ENCODE measurements at places on chromosomes 7 and 10.

- no peak for DNase-seq
Measured at GRCh38 chr7:86243171-86243570, 400.5 kb upstream of the GRM3 start.

DNA sequence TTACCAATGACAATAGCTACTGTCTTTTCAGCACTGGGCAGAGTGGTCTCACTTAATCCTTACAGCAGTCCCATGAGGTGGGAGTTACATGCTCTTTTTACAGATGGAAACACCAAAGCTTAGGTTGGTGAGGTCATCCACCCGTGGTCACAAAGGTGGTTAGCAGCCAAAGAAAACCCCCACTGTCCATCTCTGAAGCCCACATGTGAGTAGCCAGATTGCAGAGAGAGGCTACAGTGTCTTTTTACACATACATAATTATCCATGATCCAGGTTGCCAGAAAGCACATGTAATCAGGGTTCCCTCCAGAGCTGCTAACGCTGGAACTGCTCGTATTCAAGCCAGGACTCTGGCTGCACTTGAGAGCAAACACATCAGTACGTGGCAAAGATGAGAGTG lies 24.6 kb upstream of the ANKRD2 start:
- DNase-seq, result no peak

GRCh38 chr10:1451941-1452340 lies 285.4 kb downstream of the ADARB2 start:
- no peak for DNase-seq

DNA sequence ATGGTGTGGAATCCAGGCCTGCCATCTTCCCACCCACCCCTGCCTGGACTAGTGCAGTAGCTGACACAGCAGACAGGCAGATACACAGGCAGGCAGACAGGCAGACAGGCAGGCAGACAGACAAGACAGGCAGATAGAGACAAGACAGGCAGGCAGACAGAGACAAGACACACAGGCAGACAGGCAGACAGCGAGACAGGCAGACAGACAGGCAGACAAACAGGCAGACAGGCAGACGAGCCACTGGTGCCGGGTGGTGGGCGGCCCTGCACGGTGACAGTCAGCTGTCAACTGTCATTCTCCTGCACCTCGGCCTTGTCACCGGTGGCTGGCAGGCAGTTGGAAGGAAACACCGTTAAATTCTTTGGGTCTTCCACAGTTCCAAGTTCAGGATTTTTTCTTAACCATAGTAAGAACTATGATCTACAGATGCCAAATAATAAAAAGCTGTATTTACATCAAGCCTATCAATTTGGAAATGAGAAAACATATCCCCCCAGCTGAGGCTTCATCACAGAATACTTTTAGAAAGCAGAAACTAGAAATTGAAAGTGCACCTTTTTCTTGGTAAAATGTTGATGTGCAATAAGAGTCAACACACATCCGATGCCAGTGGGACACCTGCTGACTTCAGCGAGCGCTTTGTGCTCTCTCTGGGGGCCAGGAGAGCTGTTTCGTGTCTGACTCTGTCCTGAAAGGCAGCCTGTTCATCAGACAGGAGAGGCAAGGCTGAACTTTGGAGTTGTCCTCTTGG lies 250.4 kb downstream of the DNAJB6 start:
- no peak for DNase-seq

DNA sequence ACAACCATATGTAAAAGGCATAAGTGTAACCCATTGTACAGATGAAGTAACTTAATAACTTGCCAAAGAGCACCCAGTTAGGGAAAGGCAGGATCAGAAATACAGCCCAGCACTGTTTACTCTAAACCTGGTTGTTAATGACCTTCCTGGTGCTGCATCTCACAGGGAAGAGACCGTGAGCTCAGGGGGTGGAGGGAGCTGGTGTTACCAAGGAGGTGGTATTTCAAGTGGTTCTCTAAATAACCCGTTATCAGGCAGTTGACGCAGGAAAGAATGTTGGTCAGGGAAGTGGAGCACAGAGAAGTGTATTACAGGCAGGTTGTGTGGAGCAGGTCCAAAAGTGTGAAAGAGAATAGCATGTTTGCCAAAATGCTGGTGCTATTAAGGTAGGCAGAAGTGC lies 4.4 kb upstream of the ST7 start:
- DNase-seq, result no peak

DNA sequence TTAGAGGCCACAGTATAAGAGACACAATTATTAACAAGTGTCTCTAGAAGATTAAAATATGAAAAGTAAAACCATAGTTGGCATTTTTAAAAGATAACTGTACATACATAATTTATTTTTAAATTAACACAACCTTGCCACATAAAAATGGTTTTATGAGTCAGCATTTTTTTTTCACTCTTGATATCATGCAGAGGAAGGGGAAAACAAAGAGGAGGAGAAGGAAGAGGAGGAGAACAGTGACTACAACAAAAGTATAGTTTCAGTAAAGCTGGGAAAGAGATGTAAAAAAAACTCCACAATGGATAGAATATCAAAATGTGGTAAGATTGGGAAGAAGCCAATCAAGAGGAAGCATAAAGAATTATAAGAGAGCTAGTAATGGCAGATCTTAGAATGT lies 34.0 kb downstream of the CH25H start:
- no peak for DNase-seq

DNA sequence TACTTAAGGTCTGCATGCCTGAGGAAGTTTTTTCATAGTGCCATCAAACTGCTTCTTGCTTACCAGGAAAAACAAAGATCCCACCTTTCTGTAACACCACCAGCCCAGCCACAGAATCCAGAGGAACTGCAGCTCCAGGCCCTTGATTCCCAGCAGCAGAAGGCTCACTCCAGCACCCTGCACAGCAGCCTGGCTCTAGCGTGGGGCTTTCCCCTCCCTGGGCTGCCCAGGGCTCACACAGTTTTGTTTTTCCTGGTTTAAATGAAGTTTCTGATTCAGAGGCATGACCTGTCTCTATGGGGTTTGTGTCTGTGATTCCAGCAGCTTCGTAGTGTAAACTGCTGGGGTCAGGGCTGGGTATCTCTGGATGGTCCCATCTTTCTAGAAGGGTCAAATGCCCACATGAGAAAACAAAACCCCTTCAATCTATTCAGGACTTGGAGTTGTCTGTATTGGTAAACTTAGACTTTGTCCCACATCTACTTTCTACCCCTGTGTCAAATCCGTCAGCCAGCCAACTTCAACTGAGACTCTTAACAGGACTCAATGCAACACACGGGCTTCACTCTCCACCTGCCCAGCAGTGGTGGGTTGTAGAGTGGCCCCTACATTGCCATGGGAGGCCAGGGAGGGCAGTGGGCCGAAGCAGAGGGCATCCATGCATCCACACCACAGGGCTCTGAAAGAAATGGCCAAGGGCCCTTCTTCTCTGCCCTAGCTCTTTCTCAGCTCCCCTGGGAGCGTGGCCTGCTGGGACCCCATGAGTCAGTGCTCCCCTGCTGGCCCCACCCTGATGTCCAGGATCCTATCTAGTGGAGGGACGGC lies 73.6 kb downstream of the ATXN7L1 start:
- no peak for DNase-seq

- DNase-seq, result no peak
Measured at GRCh38 chr10:100567249-100567648, 31.5 kb downstream of the HIF1AN start.

DNA sequence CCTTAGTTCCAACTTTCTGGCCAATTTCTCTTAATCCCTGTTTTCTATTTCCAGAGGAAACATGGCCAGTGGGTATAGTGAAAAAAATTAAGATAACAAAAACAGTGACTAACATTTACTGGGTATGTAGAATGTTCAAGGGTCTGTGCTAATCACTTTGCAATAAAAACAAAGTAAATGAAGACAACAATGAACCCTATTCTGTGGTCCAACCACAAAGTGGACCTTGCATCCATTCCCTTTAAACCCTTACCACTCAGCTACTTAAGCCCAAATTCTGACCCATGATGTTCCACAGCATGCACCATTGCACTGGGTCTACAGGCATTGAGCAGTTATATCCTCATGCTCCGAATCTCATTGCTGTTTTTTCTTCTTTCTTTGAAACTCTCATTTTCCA lies 179.9 kb upstream of the PRKCQ start:
- no peak for DNase-seq

- DNase-seq, result no peak
Measured at GRCh38 chr10:132774902-132775863, 10.8 kb downstream of the NKX6-2 start.

DNA sequence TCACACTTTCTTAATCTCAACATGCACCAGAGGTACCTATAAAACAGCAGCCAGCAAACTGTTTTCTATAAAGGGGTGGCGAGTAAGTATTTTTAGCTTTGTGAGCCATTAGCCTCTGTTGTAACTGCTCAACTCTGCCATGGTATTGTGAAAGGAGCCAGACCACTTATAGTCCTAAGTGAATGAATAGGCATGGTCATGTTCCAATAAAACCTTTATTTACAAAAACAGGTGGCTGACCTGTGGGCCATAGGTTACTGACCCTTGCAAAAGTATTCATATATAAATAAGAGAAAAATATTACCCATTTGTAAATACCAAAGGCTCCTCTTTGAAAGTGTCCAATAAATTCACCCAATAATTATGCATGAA lies 50.3 kb downstream of the ICA1 start:
- DNase-seq, result no peak

- no peak for DNase-seq
Measured at GRCh38 chr7:73533742-73534141, 11.6 kb upstream of the BAZ1B start.

DNA sequence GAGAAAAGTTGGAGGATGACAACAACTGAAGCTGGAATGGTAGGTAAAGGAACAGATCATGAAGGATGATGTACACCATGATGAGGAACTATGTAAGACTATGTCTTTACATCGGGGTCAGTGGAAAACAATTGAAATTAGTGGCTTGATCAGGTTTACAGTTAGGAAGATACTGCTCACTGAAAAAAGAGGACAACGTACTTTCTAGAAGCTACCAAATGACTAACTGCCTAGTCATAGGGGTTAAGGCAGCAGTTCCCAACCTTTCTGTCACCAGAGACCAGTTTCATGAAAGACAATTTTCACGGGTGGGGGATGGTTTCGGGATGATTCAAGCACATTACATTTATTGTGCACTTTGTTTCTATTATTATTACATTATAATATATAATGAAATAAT lies 91.6 kb upstream of the ANKRD1 start:
- no peak for DNase-seq
